G401 (cell line): ENCODE measurements at places on chromosomes 2 and 18. TPM values are rescaled to one million over a fixed set of nuclear protein-coding genes. Genes with fewer than 3 reads are reported as not detected.

GRCh38 chr2:43266711-43267111, 40.3 kb upstream of the ZFP36L2 start:
- no peak for DNase-seq

GRCh38 chr18:24631243-24632025, 171.0 kb downstream of the HRH4 start:
- DNase-seq: peak; percentile 96

GRCh38 chr18:43934322-43934721, 657.0 kb upstream of the SYT4 start:
- no peak for DNase-seq

- DNase-seq: no peak
Measured at GRCh38 chr2:23449831-23450331, 64.9 kb downstream of the KLHL29 start.

DNA sequence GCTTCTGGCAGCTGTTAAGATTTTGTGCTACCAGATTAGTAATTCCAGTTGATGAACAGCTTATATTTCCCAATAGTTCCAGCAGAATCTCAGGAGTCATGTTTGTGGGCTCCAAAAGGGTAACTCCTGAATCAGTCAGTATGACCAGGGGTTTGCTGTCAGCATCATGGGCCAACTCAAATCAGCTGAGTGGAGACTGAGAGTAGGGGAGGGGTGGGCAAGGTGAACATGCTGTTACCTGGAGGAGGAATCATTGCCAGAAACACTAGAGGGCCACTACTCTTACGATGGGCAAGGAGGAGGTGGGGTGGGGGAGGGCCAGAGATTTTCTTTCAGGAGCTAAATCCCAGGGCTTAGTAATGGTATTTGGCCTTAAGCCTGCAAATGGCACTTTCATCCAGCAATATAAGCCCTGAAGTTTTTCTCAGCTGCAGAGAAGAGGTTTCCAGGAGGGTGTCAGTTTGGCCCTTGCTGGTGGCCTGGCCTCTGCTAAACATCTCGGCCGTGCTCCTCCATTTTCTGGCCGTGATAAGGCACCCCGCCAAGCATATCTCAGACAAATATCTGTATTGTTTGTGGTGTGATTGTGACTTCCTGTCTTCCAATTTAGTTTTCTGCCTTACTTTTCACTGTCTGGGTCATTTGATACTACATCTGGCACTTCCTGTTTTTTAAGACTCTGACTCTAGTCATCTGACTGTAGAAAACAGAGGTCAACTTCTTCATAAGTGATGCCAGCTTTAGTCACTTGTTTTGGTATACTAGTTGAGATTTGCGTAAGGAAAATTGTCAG, 120.5 kb upstream of the CXCR4 start:
- DNase-seq: no peak

DNA sequence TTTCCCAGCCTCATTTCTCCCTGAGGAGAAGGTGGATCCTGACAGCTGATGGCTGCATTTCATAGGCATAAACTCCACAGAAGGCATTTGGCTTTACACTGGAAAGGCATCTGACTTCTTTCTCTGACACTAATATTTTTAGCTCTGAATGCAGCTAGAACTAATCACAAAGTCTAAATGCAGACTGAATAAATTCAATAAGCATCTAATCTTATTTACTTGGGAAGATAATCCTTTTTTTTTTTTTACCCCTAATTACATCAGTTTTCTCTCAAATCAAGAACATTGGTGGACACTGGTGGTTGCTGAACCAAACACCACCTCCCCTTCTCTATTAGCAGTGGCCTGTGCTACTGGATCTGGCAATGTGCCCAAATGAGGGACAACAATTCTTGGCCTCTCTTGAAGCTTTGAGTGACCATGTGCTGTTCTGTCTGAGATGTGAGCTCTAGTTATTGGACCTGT, 50.9 kb upstream of the CD226 start:
- DNase-seq: peak; percentile 49

- peak; percentile 84 for DNase-seq
Measured at GRCh38 chr2:231666171-231667095, 41.9 kb upstream of the PTMA start.

GRCh38 chr2:45169339-45170190, 160.3 kb upstream of the SIX2 start:
- no peak for DNase-seq

GRCh38 chr2:198438331-198438730, 633.9 kb downstream of the PLCL1 start:
- DNase-seq: no peak

DNA sequence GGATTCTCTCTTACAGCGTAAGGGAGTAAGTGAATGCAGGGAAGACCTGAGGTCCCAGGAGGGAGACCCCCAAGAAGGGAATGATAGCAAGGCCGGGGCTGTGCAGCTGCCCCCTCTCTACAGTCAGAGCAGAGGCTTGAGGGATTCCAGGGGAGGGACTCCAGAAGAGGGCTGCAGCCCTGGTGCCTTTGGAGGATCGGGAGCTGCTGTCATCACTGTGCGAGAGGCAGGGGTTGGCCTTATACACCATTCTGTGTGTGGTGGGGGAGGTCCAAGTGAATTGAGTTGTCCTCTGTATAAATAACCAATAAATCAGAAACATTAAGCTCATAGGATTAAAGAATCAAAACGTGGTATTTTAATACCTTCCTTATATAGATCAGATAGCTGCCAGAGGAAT, 114.9 kb downstream of the GLI2 start:
- no peak for DNase-seq

DNA sequence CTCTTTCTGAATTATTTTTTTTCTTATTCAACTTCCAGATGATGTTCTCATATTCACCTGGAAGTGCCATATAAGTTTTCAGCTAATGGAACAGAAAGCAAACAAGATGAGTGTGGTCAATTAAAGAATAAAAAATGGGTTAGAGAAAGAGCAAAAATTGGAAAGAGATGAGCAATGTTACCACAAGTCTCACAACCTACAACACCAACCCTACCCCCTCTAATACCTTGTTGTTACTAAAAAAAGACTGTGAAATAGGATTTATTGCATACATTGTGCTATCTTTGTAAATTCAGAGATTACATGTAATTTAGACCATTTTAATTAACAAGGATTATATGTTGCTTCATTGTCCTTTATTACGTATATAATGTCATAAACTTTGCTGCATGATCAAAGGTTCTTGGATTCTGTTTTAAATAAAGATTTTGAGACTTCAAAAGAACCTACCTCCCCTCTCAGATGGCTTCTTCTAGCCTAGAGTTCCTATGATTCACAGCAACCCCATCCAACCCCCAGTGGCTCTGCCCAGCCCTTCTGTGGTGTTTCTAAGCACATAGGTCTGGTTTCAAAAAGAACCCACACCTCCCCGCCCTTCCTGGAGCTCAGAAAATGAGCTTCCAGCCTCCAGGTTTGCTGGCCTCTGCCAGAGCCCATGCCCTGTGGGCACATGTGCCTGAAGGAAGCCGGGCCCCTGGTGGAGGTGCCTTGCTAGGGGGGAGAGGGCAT, 24.7 kb downstream of the LGALSL start:
- no peak for DNase-seq

DNA sequence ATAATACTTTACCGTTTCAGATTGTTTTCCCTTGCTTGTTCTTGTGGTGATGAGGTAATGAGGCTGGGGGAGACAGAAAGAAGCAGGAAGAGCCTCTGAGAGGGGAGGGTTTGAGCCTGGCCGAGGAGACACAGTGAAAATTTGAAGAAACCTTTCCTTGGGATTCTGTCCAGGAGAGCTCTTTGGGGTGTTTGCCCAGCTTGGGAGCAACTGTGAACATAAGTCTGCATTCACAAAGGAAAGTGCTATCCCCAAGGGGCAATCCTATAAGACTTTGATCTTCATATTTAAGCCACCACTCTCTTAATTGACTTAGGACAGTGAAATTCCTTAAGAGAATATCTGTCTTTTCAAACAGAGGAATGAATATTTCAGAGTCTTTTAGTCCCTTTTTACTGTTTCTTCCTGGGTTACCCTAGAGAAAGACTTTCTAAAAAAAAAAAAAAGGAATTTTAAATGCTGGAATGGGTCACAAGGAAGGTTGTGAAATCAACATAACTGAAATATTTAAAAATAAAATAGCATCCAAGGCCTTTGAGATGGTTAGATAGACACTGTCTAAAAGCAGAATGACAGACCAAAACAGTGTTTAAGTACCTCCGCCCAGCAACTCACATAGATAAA, 52.5 kb upstream of the STAM2 start:
- no peak for DNase-seq

DNA sequence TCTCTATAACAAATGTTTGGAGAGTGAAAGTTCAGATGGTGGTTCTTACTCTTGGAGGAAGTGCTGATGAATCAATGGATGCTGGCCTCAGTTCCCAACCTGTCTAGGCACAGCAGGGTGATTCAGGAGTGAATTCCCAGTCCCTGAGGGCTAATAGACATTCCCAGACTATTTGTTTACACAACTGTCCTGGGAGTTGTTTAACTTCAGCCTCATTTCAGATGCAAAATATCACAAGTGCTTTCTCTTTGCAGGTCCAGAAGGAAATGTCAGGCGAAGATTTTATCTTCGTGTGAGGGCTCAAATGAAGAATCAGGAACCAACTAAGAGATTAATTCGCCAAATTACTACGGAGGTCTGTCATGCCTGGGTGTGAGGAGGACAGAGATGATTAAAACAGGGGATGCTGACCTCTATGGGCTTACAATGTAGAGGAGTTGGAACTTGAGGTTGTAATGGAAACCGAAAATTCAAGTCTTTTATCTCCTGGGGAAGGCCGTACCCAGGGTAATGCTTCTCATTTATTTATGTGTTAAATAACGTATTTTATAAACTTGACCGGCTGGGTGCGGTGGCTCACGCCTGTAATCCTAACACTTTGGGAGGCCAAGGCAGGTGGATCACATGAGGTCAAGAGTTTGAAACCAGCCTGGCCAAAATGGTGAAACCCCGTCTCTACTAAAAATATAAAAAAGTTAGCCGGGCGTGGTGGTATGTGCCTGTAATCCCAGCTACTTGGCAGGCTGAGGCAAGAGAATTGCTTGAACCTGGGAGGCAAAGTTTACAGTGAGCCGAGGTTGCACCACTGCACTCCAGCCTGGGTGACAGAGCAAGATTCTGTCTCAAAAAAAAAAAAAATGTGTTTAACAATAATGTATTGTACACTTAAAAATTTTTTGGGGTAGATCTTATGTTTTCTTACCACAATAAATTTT, 38.7 kb upstream of the SLC1A4 start:
- DNase-seq: no peak

DNA sequence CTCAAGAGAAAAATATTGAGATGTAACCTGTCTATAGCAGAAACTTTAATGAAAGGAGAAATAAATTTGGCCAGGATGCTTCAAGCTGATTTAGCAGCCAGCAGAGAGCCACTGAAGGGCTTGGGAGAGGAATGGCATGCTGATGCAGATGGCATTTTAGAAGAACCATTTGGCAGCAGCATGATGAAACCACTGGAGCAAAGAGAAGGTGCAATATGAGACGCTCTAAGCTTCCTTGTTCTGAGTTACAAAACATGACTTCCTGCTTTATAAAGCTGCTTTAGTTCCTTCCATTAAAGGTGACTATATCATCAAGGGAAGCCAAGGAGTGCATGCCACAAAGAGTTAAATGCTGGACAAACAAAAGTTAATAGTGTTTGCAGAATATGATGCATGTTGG, 189.7 kb downstream of the PID1 start:
- no peak for DNase-seq

DNA sequence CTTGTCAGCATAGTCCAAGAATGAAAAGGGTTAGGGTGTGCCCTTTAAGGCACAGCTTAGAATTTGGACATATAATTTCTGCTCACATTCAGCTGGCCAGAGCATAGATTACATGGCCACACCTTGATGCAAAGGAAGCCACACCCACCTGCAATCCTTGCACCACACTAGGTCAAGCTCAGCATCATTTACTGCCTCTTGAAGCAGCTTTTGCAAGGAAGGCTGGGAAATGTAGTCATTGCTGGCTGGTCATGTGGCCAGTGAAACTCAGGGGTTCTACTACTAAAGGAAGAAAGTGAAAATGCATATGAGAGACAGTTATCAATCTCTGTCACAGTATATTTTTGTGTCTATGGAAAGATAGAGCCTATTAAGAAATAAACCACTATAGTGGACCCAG, 159.3 kb downstream of the GFPT1 start:
- DNase-seq: no peak

DNA sequence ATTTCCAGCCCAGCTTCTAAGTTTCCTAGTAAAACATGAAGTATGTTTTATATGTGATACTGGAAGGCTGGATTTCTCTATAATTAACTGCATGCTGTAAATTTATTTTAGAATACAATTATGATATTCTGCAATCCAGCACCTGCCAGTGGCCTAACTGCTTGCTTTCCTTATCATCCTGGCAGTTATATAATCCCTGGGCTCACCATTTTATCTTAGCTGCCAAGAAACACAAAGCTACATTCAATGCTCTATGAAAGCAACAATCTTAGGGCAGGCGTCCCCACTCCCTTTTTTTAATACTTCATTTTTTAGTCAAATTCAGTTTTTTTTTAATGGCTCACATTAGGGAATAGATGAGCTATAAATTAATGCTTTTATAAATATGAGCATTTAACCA, 38.4 kb upstream of the UBXN4 start:
- DNase-seq: peak; percentile 83

DNA sequence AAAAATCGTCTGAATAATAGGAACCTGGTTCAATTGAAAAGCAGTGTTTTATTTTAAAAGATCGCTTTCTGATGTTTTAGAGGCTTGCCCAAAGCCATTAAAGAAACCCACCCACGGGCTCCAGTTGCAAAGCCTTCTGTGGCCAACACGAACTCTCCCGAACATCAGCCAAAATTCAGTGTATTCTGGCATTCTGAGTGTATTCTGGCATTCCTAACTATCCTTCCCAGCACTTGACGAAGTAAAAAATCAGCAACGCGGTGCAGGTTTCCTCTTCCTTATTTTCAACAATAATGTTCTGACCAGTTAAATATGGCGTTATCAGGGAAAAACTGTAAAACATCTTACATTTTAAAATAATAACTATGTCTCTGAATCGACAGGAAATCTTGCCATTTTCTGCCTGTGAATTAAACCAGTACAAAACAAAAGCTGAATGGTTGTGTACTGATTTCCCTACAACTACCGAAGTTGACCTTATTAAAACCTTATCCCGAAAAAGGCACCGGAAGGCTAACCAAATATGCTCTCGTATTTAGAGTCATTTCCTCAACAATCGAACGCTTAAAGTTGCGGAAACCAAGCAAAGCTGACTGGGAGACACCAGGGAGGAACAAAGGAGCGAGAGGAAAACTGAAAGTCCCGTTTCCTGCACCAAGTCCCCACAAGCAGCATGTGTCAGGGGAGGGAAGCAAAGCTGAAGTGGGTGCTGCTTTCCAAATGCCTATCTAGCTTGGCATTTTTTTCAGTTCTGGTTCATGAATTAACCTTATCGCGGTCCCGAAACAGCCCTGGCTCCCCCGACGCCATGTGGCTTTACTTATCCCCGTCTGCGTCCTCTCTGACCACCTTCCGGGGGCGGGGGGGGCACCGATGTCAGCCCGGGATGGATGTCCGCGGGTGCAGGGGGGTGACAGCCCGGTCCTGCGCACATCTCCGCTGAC, 44.3 kb downstream of the ZNF516 start:
- peak; percentile 32 for DNase-seq

Gene ATL2
- total RNA-seq: 119 and 148 TPM in 2 replicates

Gene RGPD5
- total RNA-seq: 9.8 and 18.2 TPM in 2 replicates

Gene GKN1
- not detected in 2 replicates for total RNA-seq

Gene GNLY
- not detected in 2 replicates for total RNA-seq

Gene RUFY4
- not detected in 2 replicates for total RNA-seq

Gene DSG4
- not detected in 2 replicates for total RNA-seq

Gene LANCL1
- total RNA-seq: 49.2 and 63.7 TPM in 2 replicates

Gene ZNF804A
- total RNA-seq: not detected in 2 replicates
